ENCODE measurements at places on chromosomes 4 and X. TPM values are rescaled to one million over a fixed set of nuclear protein-coding genes. Genes with fewer than 3 reads are reported as not detected.

- H3K4me3 ChIP-seq: no peak overlapping the region
- no peak overlapping the region for H3K27ac ChIP-seq
- H3K4me1 ChIP-seq: no peaks in the 10 kb centered on the region
- no peaks in the 10 kb centered on the region for H3K36me3 ChIP-seq
These were observed 390.1 kb downstream of the ADAM29 start for GRCh38 chr4:175308236-175308635.

UCP1 gene
- total RNA-seq: not detected

CYLC1 gene
- total RNA-seq: not detected

- H3K4me3 ChIP-seq: no peak overlapping the region
- H3K27me3 ChIP-seq: no peaks in the 10 kb centered on the region
- no peaks in the 10 kb centered on the region for H3K36me3 ChIP-seq
- no peak overlapping the region for H3K27ac ChIP-seq
- no peaks in the 10 kb centered on the region for H3K4me1 ChIP-seq
These were observed 251.8 kb downstream of the ADGRL3 start for GRCh38 chr4:61451935-61452334.

GRCh38 chr4:166165829-166166420 lies 292.9 kb downstream of the TLL1 start:
- no peak overlapping the region for H3K27ac ChIP-seq
- H3K4me3 ChIP-seq: no peak overlapping the region
- H3K27me3 ChIP-seq: no peaks in the 10 kb centered on the region
- DNase-seq: peak; percentile 85
- no peaks in the 10 kb centered on the region for H3K4me1 ChIP-seq

SMIM10 gene
- 3.2 TPM for total RNA-seq

- peak overlapping the region; percentile 93 for H3K27ac ChIP-seq
- no peaks in the 10 kb centered on the region for H3K4me1 ChIP-seq
These were observed 10.7 kb upstream of the DLG3 start for GRCh38 chrX:70433848-70434351.

LRCH2 gene
- 22.5 TPM for total RNA-seq

DNA sequence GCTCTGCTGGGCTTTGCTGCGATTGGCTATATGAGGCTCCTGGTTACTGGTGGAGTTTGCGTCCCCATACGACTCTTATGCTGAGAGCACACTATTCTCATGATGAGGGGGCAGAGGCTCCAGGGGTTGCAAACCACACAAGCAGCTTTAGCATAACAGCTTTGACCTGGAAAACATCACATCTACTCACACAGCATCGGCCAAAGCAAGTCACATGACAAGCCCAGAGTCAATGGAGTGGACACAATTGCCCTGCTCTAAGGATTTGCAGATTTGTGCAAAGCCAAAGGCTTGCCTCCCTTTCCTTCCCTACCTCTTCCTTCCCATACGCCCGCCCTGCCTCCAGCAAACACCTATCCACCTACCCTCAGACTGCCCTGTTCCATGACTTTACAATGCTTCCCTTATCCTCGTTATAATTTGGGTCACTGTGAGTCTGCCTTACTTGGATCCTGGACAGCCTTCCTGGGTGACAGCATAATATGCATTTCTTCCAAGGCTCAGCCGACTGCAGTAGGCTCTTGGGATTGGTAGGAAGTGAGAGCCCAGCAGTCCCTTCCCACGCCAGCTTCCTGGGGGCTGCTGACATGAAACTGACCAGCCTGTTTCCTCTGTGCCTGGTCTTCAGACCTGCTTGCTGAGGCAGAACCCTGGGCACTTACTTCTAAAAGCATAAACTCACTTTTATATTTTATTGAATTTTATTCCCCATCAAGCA lies 208.2 kb upstream of the PSAPL1 start:
- H3K27ac ChIP-seq: no peak overlapping the region
- no peaks in the 10 kb centered on the region for H3K36me3 ChIP-seq
- no peak for DNase-seq

- no peaks in the 10 kb centered on the region for H3K36me3 ChIP-seq
- no peak overlapping the region for H3K4me3 ChIP-seq
- no peak for DNase-seq
- no peaks in the 10 kb centered on the region for H3K27me3 ChIP-seq
These were observed 22.9 kb downstream of the MID1IP1 start for GRCh38 chrX:38824176-38824575.

GRCh38 chr4:158945529-158946108 lies 157.3 kb upstream of the RAPGEF2 start:
- no peaks in the 10 kb centered on the region for H3K36me3 ChIP-seq
- H3K27ac ChIP-seq: no peak overlapping the region
- no peak for DNase-seq
- H3K4me1 ChIP-seq: no peaks in the 10 kb centered on the region
- no peak overlapping the region for H3K4me3 ChIP-seq

GRCh38 chr4:118846979-118847378 lies 11.1 kb upstream of the SEC24D start:
- no peak overlapping the region for H3K4me3 ChIP-seq
- H3K27ac ChIP-seq: no peak overlapping the region
- H3K36me3 ChIP-seq: no peaks in the 10 kb centered on the region
- no peaks in the 10 kb centered on the region for H3K27me3 ChIP-seq
- no peaks in the 10 kb centered on the region for H3K4me1 ChIP-seq

- H3K27me3 ChIP-seq: no peaks in the 10 kb centered on the region
- H3K36me3 ChIP-seq: no peaks in the 10 kb centered on the region
- peak; percentile 35 for DNase-seq
- no peaks in the 10 kb centered on the region for H3K4me1 ChIP-seq
- no peak overlapping the region for H3K4me3 ChIP-seq
- no peak overlapping the region for H3K27ac ChIP-seq
These were observed 25.5 kb upstream of the RXFP1 start for GRCh38 chr4:158496030-158496741.

OTC gene
- 33.2 TPM for total RNA-seq

GRCh38 chr4:4969298-4969697 lies 50.0 kb downstream of the CYTL1 start:
- H3K36me3 ChIP-seq: no peaks in the 10 kb centered on the region
- H3K27ac ChIP-seq: no peak overlapping the region
- no peak overlapping the region for H3K4me3 ChIP-seq

GRCh38 chr4:128256539-128256938 lies 31.1 kb downstream of the PGRMC2 start:
- H3K27ac ChIP-seq: no peak overlapping the region
- no peak overlapping the region for H3K4me3 ChIP-seq
- no peak for DNase-seq
- no peaks in the 10 kb centered on the region for H3K36me3 ChIP-seq

- no peak overlapping the region for H3K27ac ChIP-seq
- no peak for DNase-seq
- no peaks in the 10 kb centered on the region for H3K4me1 ChIP-seq
- H3K36me3 ChIP-seq: no peaks in the 10 kb centered on the region
- H3K4me3 ChIP-seq: no peak overlapping the region
These were observed 876.0 kb downstream of the FSTL5 start for GRCh38 chr4:161287678-161288352.

DNA sequence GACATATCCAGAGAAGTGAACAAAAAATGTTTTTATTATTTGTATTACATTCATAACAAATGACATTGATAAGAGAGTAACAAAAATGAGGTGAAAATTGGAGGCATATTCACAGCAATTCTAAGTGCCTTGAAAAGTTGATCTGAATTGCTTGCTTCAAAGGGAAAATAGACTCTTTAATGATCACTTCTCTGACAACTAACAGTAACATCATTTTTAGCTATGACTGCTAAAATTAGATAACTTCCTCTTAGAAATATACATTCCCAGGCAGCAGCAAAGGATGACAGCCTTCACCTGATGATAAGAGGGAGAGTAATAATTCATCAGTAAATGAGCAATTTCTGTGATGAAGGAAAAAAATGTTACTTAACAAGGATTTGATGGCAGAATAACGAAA lies 472.5 kb downstream of the PCDH10 start:
- H3K36me3 ChIP-seq: no peaks in the 10 kb centered on the region
- no peaks in the 10 kb centered on the region for H3K27me3 ChIP-seq
- H3K27ac ChIP-seq: no peak overlapping the region
- no peak for DNase-seq
- peaks cover 4% of the 10 kb centered on the region for H3K4me1 ChIP-seq

GRCh38 chr4:5976431-5976830 lies 41.8 kb downstream of the C4orf50 start:
- DNase-seq: no peak
- H3K4me3 ChIP-seq: no peak overlapping the region
- peaks cover 32% of the 10 kb centered on the region for H3K27me3 ChIP-seq
- H3K27ac ChIP-seq: no peak overlapping the region
- no peaks in the 10 kb centered on the region for H3K36me3 ChIP-seq

- no peaks in the 10 kb centered on the region for H3K36me3 ChIP-seq
- H3K4me3 ChIP-seq: no peak overlapping the region
- H3K27me3 ChIP-seq: no peaks in the 10 kb centered on the region
- peaks cover 11% of the 10 kb centered on the region for H3K4me1 ChIP-seq
- DNase-seq: no peak
- H3K27ac ChIP-seq: no peak overlapping the region
These were observed 186.3 kb downstream of the SLC7A11 start for GRCh38 chr4:138055890-138056289.

- no peak for DNase-seq
- no peak overlapping the region for H3K4me3 ChIP-seq
- peaks cover 8% of the 10 kb centered on the region for H3K4me1 ChIP-seq
- H3K36me3 ChIP-seq: no peaks in the 10 kb centered on the region
- no peak overlapping the region for H3K27ac ChIP-seq
These were observed 27.8 kb upstream of the TSPAN5 start for GRCh38 chr4:98686043-98686707.

DNA sequence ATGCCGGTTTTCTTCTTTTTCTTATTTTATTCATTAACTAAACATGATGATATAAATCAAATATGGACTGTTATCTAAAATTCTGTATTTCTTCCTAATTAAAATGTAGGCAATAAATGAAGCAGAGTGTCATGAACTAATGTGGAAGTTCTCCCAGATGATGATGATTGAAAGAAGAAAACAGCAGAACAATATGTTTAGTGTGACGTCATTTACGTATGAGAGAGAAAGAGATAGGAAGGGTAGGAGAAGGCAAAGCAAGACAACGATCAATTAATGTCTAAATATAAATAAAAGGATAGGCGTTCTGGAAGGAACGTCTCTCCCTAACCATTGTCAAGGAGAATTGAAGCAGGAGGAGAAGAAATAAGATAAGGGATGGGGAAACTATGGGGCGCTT lies 105.2 kb downstream of the NEUROG2 start:
- H3K27me3 ChIP-seq: no peaks in the 10 kb centered on the region
- H3K4me3 ChIP-seq: no peak overlapping the region
- DNase-seq: no peak
- no peaks in the 10 kb centered on the region for H3K4me1 ChIP-seq

- no peaks in the 10 kb centered on the region for H3K36me3 ChIP-seq
- no peak overlapping the region for H3K4me3 ChIP-seq
- H3K27ac ChIP-seq: no peak overlapping the region
- DNase-seq: no peak
These were observed 139.5 kb downstream of the SLC10A7 start for GRCh38 chr4:146382194-146382593.

VGLL1 gene
- 4.1 TPM for total RNA-seq

GPC3 gene
- total RNA-seq: 874 TPM

DNA sequence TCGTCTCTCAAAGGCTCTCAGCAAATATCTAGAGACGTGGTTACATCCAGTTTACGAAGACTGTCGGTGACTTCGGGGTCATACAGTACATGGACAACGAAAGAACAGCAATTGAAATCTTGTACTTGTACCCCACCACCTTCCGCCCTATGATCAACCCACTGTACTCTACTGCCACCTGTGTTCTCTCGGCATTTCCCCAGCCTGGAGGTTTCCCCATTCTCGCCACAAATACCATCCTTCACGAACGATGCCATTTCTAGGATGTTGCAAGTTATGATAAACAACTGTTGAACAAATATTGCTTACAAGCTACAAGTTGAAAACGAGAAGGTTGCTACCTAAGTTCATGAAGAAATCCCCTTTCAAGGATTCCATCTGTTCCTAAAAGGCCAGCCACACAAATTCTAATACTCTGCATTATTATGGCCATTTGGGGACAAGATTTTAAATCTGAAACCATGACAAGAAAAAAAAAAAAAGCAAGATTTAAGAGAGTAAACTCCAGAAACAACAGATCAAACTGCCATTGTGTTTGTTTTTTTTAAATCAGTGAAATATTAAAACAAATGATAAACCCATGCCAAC lies 1.6 kb downstream of the APBB2 start:
- H3K27me3 ChIP-seq: no peaks in the 10 kb centered on the region
- H3K36me3 ChIP-seq: no peaks in the 10 kb centered on the region
- peaks cover 19% of the 10 kb centered on the region for H3K4me1 ChIP-seq
- peak; percentile 76 for DNase-seq

- no peaks in the 10 kb centered on the region for H3K36me3 ChIP-seq
- no peaks in the 10 kb centered on the region for H3K4me1 ChIP-seq
- H3K4me3 ChIP-seq: no peak overlapping the region
- H3K27me3 ChIP-seq: no peaks in the 10 kb centered on the region
- DNase-seq: no peak
These were observed 227.4 kb upstream of the ANKRD50 start for GRCh38 chr4:124939908-124940307.

GLOD5 gene
- not detected for total RNA-seq

GRCh38 chr4:108118505-108118904 lies 50.2 kb downstream of the LEF1 start:
- H3K4me1 ChIP-seq: peaks cover 9% of the 10 kb centered on the region
- no peak overlapping the region for H3K4me3 ChIP-seq
- H3K36me3 ChIP-seq: no peaks in the 10 kb centered on the region
- no peaks in the 10 kb centered on the region for H3K27me3 ChIP-seq
- peak; percentile 28 for DNase-seq
- peak overlapping the region; percentile 14 for H3K27ac ChIP-seq

GRCh38 chr4:8727131-8727530 lies 134.6 kb downstream of the CPZ start:
- H3K36me3 ChIP-seq: no peaks in the 10 kb centered on the region
- H3K4me3 ChIP-seq: no peak overlapping the region
- DNase-seq: no peak

- peaks cover 8% of the 10 kb centered on the region for H3K4me1 ChIP-seq
- H3K4me3 ChIP-seq: no peak overlapping the region
- H3K27me3 ChIP-seq: no peaks in the 10 kb centered on the region
- DNase-seq: no peak
- no peak overlapping the region for H3K27ac ChIP-seq
These were observed 27.2 kb upstream of the WFS1 start for GRCh38 chr4:6242271-6243029.

DNA sequence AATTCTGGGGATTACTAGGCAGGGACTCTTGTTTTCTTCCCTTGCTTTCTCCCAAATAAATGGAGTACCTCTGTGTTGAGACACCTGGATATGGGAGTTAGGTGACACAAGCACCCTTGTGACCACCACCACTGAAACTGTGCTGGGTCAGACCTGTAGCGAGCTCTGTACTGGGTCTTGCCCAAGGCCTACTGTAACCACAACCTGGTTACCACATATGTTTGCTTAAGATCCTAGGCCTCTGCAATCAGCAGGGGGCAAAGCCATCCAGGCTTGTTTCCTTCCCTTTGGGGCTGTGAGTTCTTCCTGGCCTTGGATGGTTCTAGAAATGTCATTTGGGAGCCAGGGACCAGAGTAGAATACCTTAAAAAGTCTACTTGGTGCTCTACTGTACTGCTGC lies 49.4 kb downstream of the LPAR4 start:
- no peaks in the 10 kb centered on the region for H3K4me1 ChIP-seq
- no peak for DNase-seq
- H3K27me3 ChIP-seq: no peaks in the 10 kb centered on the region
- no peak overlapping the region for H3K27ac ChIP-seq
- H3K4me3 ChIP-seq: no peak overlapping the region
- H3K36me3 ChIP-seq: no peaks in the 10 kb centered on the region

- no peak for DNase-seq
- H3K4me3 ChIP-seq: no peak overlapping the region
- H3K27ac ChIP-seq: no peak overlapping the region
- peaks cover 6% of the 10 kb centered on the region for H3K36me3 ChIP-seq
- H3K4me1 ChIP-seq: no peaks in the 10 kb centered on the region
- H3K27me3 ChIP-seq: no peaks in the 10 kb centered on the region
These were observed 39.6 kb downstream of the SEC31A start for GRCh38 chr4:82851318-82851717.

All from hepatocyte (in vitro differentiated cells).